ENCODE measurements at places on chromosomes 2 and 18.

DNA sequence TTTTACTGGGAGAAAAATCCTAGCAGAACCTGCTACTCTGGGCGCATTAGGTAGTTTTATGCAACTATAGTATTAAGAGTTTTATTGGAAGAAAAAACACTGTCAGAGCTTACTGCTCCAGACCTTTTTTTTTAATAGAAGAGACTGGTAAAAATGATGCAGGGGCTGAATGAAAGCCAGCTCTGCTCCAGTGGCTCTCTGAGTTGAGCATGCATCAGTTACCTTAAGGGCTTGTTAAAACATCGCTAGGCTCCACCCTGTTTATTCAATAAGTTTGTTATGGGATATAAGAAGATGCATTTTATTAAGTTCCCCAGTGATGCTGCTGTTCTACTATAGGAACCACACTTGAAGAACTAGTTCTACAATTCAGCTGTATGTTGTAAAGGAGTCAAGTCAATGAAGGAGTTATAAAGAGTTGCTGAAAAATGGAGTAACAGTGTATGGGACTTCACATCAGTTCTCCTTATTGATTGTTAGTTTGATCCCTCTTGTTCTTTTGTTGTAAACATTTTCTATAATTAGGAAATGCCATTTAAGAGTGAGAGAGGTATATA, 13.2 kb downstream of the SNRPG start:
- H3K27ac ChIP-seq = no peak overlapping the region
- no peak for DNase-seq
- no peak overlapping the region for H3K4me3 ChIP-seq
- H3K4me1 ChIP-seq = peaks cover 13% of the 10 kb centered on the region
- H3K27me3 ChIP-seq = no peaks in the 10 kb centered on the region
- H3K36me3 ChIP-seq = peaks cover 37% of the 10 kb centered on the region

GRCh38 chr2:191065785-191066184, 51.8 kb upstream of the STAT1 start:
- no peak for DNase-seq
- H3K27ac ChIP-seq = peak overlapping the region; percentile 92

GRCh38 chr2:214379227-214379626, 31.6 kb upstream of the VWC2L start:
- no peak overlapping the region for H3K27ac ChIP-seq
- no peaks in the 10 kb centered on the region for H3K27me3 ChIP-seq
- H3K4me3 ChIP-seq = no peak overlapping the region
- no peaks in the 10 kb centered on the region for H3K36me3 ChIP-seq
- no peak for DNase-seq
- no peaks in the 10 kb centered on the region for H3K4me1 ChIP-seq

GRCh38 chr18:80009661-80010550, 21.5 kb upstream of the TXNL4A start:
- H3K4me3 ChIP-seq = no peak overlapping the region
- no peaks in the 10 kb centered on the region for H3K36me3 ChIP-seq
- H3K27me3 ChIP-seq = no peaks in the 10 kb centered on the region
- H3K27ac ChIP-seq = no peak overlapping the region

DNA sequence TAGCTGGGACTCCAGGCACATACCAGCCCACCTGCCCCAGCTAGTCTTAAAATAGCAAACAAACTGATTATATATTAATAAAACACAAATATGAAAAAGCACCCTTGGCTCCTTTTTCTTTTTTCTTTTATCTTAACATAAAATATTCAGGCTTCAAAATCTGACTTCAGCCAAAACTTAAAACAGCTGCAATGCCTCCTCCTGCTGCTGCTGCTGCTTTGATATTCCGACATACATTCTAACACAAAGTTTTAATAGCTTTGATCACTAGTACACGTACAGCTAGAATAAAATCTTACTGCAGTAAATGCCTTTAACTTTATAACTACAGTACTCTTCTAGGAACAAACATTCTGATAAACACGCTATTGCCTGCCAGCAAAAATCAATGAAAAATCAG, 71.4 kb upstream of the RNU4ATAC start:
- no peaks in the 10 kb centered on the region for H3K4me1 ChIP-seq
- peaks cover 23% of the 10 kb centered on the region for H3K36me3 ChIP-seq
- H3K27me3 ChIP-seq = no peaks in the 10 kb centered on the region
- no peak overlapping the region for H3K4me3 ChIP-seq
- DNase-seq = no peak
- H3K27ac ChIP-seq = no peak overlapping the region

DNA sequence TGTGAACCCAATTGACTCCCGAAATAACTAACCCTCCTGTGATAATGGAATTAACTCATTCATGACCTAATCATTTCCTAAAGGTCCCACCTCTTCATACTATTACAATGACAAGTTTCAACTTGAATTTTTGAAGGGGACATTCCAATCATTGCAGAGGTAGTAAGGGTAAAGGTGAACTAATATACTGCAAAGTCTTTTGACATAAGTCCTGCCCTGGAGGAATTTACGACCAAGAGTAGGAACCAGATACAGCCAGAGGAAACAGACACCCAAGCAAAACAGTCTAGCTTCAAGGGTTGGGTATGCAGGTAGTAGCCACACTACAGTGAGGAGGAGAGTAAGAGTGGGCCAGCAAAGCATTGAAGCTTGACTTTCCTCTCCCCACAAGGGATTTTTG, 1.2 kb upstream of the SRBD1 start:
- peaks cover 14% of the 10 kb centered on the region for H3K4me1 ChIP-seq
- no peak for DNase-seq
- H3K4me3 ChIP-seq = no peak overlapping the region
- H3K27me3 ChIP-seq = no peaks in the 10 kb centered on the region

DNA sequence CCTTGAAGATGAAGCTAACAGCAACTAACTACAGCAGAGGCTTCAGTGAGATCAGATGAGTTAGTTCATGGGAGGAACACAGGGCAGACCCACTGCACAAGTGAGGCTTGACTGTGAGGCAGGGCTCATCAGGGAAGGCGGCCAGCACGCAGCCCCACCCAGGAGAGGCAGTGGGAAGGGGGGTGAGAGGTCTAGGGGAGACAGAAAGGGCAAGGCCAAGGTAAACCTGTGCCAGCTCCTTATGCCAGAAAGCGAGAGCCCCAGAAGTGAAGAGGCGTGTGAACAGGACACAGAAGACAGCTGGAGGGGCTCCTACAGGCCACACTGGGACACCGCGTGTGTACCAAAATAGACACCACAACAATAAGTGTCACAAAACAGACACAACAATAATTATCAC, 48.6 kb downstream of the ANO7 start:
- H3K27ac ChIP-seq = no peak overlapping the region
- H3K27me3 ChIP-seq = no peaks in the 10 kb centered on the region
- DNase-seq = no peak
- peaks cover 1% of the 10 kb centered on the region for H3K4me1 ChIP-seq

DNA sequence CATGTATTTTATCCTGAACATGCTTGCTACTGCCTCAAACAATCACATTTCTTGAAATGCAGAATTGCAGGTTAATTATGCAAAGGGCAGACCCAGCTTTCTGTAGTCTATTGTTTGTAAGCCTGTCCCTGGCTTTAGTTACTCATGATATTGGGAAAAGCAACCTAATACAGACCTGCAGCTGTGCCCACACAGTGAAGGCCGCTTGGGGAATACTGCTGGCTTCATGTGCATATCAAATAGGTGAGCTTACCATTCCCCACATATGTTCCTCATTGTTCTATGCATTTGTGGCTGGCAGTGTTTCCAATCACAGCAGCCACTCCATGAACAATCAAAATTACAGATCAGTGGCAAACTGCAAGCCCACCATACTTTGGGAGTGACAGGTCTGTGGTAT, 186.3 kb downstream of the TMEM163 start:
- H3K27me3 ChIP-seq = peaks cover 5% of the 10 kb centered on the region
- H3K36me3 ChIP-seq = no peaks in the 10 kb centered on the region
- no peaks in the 10 kb centered on the region for H3K4me1 ChIP-seq
- no peak overlapping the region for H3K4me3 ChIP-seq
- H3K27ac ChIP-seq = no peak overlapping the region

DNA sequence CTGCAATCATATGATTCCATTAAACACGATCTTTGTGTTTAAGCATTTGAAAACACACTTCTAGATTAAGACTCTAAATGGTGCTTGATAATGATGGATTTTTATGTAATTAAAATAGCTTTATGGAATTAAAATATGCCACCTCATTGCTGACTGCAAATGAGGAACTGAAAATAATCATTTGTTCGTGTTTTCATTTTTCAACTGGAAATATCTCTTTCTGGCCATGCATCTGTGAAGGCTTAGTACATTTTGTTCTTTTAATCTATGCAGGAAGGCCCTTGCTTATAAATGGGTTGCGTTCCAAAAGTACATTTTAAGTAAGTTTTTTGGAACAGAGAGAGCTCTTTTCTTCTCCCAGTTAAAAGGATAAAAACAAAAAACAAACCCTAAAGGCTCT, 125.5 kb downstream of the MC4R start:
- no peaks in the 10 kb centered on the region for H3K27me3 ChIP-seq
- no peak for DNase-seq
- no peak overlapping the region for H3K4me3 ChIP-seq
- no peaks in the 10 kb centered on the region for H3K36me3 ChIP-seq
- peaks cover 2% of the 10 kb centered on the region for H3K4me1 ChIP-seq
- no peak overlapping the region for H3K27ac ChIP-seq

DNA sequence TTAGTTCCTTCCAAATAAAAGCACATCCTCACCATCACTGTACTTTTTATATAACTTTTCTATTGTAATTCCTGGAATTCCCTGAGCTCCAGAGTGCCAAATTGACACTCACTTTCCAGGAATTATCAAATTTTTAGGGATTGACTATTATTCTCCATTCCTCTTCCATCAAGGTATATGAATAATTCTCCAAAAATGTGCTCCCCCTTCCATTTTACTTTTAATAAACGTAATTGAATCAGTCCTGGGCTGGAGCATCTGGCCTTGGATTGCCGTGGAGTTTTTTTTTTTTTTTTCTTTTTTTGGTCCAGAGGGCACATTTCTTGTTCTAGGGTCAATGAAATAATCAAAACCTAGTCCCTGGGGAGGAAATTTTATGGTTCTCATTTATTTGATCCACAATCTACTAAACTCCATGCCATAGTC, 304.3 kb downstream of the CDCA7 start:
- H3K27me3 ChIP-seq = peaks cover 5% of the 10 kb centered on the region
- H3K27ac ChIP-seq = no peak overlapping the region
- DNase-seq = no peak

DNA sequence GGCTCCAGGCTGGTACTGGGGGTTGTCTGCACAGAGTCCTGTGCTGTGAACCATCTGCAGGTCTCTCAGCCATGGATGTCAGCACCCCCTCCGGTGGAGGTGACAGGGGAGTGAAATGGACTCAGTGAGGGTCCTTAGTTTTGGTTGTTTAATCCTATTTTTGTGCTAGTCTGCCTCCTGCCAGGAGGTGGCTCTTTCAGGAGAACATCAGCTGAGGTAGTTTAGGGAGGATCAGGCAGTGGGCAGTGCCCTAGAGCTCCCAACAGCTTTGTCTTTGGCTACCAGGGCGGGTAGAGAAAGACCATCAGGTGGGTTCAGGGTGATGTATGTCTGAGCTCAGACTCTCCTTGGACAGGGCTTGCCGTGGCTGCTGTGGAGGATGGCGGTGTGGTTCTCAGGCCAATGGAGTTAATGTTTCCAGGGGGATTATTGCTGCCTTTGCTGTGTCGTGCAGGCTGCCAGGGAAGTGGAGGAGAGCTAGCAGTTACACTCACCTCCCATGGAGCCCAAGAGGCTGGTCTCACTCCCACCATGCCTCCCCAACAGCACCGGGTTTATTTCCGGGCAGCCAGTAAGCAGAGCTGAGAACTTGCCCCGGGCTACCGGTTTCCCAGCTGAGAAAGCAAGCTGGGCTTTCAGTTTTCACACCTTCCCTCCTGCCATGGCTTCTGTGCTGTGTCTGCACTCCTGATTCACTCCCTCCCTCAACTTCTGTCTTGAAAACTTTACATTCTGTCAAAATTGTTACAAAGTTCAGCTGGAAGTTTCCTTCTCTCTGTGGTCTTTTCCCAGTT, 563.4 kb downstream of the XIRP2 start:
- no peak overlapping the region for H3K4me3 ChIP-seq
- no peaks in the 10 kb centered on the region for H3K27me3 ChIP-seq

DNA sequence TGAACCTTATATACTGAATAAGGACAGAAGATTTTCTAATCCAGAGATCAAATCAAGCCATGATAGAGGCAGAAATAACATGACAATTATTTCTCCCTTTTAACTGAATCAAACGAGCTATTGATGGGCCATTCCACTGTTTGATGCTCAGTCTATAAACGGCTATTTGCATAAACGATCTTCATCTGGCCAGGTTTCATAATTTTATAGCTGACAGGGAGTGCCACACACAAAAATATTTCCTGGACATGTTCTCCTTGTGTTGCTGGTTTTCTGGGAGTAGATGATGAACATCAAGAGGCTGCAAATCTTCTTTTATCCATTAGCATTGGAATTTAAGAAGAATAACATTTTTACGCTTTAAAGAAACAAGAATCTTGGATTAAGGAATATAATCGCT, 63.1 kb downstream of the ACVR1C start:
- H3K4me1 ChIP-seq = no peaks in the 10 kb centered on the region
- no peak overlapping the region for H3K27ac ChIP-seq
- no peaks in the 10 kb centered on the region for H3K27me3 ChIP-seq
- H3K36me3 ChIP-seq = peaks cover 1% of the 10 kb centered on the region

DNA sequence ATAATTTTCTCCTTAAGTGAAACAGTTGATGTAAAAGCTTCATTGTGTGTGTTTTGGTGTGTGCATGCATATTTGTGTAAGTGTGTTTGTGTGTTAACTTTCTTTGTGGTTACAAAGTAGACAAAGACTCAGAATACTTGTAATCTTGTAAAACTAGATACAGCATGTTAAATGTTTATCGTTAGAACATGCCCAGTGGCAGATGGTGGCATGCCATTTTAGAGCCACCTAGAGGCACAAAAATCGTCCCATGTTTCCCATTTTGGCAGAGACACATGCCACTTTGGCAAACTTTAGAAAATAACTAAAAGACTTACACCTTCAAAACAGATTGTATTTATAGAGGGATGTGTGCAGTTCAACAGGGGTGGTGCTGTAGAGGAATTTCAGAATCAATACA, 224.1 kb downstream of the LRP1B start:
- no peak overlapping the region for H3K27ac ChIP-seq
- no peak for DNase-seq
- no peak overlapping the region for H3K4me3 ChIP-seq

DNA sequence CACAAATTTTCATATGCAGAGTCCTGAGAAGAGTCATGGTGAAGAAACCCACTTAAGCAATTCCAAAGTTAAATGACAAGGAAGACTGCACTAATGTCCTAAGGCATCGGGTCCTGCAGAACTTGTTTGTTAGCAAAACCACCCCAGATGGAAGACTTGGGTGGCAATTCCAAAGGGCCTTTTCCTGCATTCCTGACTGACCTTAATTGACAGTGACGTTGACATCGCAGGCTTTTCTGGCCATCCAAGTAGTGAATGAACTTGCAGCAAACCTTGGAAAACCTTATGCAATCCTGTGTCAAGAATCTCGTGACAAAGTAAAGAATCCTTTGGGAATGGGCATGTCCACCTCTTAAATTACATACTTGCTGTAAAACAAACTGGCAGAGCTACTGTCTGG, 112.5 kb upstream of the SH3BP4 start:
- no peak for DNase-seq
- H3K27ac ChIP-seq = no peak overlapping the region
- no peaks in the 10 kb centered on the region for H3K4me1 ChIP-seq
- no peak overlapping the region for H3K4me3 ChIP-seq
